AG04450 (cell line): ENCODE measurements at places on chromosomes 6 and 20.

DNA sequence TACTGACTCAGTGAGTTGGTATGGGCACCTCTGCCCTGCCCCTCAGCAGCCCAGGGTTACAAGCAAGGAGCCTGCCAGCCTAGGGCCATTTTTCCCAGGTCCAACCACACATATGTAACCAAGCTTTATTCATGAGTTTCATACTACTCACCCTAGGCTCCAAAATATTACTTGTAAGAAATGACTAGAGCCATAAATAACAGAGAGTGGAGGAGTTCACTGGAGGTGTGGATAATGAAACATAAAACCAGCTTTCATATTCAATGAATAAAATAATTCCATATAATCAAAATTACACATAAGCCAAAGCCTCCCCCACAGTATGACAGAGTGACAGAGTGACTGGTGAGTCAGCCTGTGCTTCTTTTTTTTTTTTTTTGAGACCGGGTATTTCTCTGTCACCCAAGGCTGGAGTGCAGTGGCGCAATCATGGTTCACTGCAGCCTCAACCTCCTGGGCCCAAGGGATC, 229.8 kb upstream of the SASH1 start:
- DNase-seq, result no peak

DNA sequence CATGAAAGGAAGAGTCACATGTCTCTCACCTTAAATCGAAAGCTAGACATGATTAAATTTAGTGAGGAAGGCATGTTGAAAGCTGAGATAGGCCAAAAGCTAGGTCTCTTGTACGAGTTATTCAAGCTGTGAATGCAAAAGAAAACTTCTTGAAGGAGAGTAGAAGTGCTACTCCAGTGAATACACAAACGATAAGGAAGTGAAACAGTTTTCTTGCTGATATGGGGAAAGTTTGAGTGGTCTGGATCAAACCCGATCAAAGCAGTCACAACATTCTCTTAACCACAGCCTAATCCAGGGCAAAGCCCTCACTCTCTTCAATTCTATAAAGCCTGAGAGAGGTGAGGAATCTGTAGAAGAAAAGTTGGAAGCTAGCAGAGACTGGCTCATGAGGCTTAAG, 1.9 kb upstream of the TPD52L1 start:
- no peak for DNase-seq

- DNase-seq, result no peak
Measured at GRCh38 chr6:150697515-150697914, 97.8 kb downstream of the PLEKHG1 start.

DNA sequence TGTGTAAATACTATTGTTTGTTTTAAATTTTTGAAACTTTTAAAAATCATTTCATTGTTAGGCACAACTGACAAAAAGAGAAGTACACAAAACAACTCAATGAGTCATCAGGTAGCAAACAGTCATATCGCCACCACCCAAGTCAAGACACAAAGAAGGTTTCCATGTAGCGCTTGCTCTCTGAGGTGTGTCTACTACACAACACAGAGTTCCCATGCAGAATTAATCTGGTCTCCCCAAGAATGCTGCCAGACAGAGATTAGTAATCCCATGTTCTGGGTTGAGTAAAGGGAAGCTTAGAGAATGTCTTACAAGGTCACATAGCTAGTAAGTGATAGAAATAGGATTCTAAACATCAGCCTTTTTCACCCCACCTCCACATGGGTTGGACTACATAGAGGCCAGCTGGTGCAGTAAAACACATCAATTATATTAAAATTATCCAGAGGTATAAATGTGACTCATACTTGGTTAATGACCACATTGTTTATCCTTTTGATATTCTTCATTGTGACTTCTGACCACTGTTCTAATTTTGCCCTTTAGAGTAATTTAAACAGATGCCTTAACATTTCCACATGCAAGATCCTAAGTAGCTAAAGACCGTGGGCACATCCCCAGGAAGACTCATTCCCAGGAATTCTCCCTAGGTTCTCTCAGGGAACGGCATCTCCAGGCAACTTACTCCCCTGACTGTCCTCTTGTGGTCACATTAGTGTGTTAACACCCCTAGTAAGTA, 413.5 kb downstream of the PRKN start:
- no peak for DNase-seq

GRCh38 chr20:17648791-17649730, 33.0 kb downstream of the RRBP1 start:
- no peak for DNase-seq

- DNase-seq, result no peak
Measured at GRCh38 chr20:6231556-6231955, 108.7 kb upstream of the FERMT1 start.

DNA sequence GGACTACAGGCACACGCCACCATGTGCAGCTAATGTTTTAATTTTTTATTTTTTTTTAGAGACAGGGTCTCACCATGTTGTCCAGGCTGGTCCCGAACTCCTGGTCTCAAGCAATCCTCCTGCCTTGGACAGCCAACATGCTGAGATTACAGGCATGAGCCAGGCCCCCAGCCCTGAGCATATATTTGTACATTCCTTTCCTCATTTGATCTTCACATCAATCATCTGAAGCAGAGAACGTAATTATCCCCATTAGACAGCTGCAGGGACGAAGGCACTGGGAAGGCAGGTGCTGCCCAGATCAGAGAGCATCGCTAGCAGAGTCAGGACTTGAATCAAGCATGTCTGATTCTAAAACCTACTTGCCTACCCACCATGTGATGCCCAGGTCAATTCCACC, 41.0 kb upstream of the SIRPA start:
- DNase-seq, result no peak

- no peak for DNase-seq
Measured at GRCh38 chr6:36852481-36853147, 13.4 kb upstream of the CPNE5 start.

DNA sequence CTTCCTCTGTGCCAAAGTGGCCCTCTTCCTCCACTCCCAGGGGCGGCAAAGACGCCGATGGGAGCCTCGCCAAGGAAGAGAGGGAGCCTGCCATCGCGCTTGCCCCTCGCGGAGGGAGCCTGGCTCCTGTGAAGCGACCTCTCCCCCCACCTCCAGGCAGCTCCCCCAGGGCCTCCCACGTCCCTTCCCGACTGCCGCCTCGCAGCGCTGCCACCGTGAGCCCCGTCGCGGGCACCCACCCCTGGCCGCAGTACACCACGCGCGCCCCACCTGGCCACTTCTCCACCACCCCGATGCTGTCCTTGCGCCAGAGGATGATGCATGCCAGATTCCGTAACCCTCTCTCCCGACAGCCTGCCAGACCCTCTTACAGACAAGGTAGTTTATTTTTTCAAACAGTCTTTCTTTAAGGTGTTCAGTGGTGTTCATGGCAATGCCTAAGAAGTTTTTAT, 64.9 kb downstream of the FNDC1 start:
- no peak for DNase-seq

DNA sequence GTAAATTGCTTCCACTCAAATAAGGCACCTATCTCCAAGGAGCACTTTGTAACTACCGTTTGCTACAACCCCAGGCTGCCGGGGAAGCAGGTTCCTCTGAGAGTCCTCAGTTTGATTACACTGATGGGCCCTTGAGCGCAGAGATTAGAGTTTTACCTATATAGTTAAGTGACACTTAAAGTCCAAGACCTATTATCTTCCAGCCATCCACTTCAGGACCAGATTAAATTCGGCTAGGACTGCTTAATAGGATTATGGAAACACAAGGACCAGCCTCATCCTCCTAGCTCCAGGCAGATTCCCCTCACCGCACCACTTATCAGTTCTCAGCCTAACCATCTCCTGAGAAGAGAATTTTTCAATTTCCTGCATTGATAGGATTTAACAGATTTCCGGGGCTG, 64.7 kb upstream of the TIAM2 start:
- DNase-seq, result no peak

DNA sequence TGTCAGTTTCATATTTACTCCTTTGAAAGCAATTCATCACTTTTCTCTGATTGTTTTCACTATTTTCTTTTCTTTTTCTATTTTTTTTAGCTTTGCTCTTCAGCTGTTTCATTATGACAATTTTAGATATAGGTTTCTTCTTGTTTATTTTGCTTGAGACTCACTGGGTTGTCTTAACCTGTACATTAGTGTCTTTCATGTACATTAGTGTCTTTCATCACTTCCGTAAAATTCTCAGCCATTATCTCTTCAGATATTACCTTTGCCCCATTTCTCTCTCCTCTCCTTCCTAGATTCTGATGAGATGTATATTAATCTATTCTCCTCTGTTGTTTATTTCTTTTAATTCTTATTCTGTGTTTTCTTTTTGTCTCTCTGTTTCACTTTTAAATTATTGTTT, 14.5 kb upstream of the TBPL1 start:
- no peak for DNase-seq

- no peak for DNase-seq
Measured at GRCh38 chr6:76940191-76940590, 523.1 kb downstream of the HTR1B start.

DNA sequence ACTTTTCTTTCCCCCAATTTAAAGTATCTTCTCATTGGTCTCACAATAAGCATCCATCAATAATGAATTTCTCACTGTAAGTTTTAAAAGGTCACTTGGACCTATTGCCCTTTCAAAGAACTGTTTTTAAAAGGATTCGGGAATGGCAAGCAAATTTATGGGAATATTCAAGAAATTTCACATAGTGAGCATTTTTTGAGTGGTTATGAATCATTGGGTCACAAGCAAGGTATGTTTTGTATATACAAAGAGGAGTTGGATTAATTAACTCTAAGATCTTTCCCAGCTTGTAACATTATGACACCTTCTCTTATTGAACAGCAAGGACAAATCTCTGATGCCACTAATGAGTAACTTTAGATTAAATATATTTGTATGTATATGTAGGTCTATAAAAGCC, 165.0 kb downstream of the MOXD1 start:
- DNase-seq, result no peak

DNA sequence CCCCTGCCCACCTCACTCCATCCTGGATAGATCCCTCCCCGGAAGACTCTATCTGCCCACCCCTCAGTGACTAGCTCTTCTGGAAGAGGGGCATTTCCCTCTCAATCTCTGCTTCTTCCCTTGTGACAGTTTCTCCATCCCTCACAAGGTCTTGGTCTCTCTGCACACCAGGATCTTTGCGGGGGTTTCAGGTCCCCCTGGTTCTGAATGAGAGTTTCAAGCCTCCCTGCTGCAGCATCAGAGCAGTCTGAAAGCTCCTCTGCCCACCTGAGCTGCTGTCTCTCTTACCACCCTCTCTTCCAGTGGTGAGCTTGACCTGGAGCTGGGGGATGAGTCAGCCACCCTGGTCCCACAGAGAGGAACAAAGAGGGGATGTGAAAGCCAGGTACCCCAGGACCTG, 24.4 kb downstream of the TNXB start:
- DNase-seq, result no peak

GRCh38 chr6:18148304-18149025, 6.4 kb downstream of the TPMT start:
- DNase-seq, result peak; percentile 46

- DNase-seq, result no peak
Measured at GRCh38 chr6:167825332-167826229, 1.1 kb upstream of the AFDN start.

- DNase-seq, result no peak
Measured at GRCh38 chr6:33249732-33250630, 21.7 kb downstream of the VPS52 start.

GRCh38 chr6:91497770-91498169, 910.9 kb upstream of the MAP3K7 start:
- no peak for DNase-seq

DNA sequence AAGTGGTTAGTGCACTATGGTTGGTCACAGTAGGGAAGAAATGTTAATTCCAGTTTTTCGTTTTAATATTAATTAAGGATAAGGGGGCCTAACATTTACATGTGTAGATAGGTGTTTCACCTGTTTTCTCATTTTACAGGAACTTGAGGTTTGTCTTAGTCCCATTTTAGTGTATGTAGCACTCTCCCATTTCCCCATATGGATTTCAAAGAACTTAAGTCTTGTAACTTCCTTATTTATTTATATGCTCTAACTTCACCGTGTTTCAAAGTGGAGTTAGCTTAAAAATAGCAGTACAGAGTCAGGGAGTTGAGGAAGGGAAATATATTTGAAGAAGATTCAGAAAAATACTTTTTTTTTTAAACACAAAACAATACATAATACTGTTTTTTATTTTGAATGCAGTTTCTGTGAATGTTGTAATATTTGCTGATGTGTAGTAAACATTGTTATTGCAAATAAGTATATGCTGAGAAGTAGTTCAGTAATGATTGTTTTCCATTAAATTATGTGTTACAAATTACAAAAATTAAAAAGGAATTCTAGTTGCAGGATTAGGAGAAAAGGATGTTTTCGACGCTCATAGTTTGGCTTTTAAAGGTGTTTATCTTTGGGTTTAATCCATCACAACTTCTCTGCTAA, 3.5 kb downstream of the SCAF8 start:
- DNase-seq, result no peak

DNA sequence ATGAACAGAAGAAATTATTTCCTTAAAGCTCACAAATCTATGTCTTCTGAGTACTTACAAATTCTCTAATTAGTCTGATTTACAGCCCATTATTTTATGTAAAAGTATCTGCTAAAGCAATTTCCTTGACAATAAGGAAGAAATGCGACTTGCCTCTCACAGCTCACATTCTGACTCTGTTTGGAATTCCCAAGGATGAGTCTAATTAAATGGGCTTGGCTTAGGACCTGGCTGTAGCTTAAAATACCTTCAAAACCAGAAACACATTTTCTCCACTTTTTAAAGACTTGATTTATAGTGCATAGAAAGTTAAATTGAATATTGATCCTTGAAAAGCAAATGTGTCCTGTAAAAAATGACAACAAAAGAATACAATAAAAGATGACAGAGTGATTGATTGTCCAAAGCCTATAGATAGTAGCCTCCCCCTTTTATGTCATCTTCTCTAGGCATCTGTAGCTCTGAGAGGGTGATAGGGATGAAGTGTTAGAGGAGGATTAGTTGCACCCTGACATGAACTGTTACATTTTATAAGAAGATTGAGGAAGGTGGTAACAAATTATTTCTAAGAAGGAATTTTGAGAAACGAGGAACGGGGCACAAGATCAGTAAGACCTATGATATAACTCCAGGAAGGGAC, 118.9 kb downstream of the MACROD2 start:
- no peak for DNase-seq

DNA sequence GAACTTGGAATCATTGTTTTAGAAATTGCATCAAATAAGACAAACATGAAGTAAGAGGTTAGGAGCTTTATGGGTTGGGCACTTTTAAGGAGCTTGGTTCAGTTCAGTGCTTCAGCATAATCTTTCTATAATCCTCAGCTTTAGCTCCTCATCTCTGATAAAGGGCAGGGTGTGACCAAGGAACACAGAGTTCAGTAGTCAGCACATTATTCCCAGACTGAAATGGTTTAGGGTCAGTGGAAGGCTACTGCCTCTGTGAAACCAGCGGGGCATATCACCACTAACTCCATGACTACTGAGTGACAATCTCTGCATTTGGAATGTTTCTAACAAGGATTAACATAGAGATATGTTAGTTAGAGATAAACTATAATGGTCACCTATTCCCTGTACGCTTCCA, 36.9 kb downstream of the CRYBG1 start:
- no peak for DNase-seq
